Glutamatergic neuron (in vitro differentiated cells): ENCODE measurements at places on chromosomes 1 and 21. TPM values are rescaled to one million over a fixed set of nuclear protein-coding genes. Genes with fewer than 3 reads are reported as not detected.

DNA sequence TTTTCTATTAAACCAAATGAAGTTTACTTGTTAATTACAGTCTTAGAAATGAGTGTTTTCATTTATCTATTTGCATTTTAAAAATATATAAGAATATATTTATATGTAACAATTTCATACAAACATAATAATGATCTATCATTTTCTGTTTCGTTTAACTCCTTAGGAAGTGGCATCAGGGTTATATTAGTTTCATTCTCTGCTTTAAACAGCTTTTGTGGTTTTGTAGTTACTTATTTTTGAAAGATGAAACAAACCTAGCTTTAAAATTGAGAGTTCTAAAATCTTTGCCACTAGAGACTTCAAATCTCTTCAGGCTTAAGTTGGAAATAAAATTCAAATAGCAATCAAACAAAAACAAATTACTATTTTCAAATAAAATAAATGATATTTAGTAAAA lies 2110.6 kb downstream of the MRPL39 start:
- DNase-seq: no peak

DNA sequence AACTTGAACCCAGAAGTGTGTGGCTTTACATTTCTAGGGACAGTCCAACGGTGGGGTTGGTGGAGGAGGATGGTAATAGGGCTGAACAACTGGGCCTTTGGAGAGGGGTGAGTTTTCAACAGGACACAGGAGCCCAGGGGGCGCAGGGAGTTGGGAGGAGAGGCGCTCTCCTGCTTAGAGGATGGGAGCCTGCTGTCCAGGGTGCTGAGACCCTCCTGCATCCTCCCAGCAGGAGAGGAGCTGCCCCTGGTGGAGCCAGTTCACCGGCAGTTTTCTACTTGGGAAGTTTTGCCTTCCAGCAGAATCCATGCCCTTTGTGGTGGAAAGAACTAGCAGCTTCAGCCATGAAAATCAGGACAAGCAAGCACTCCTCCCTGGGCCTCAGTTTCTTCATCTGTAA lies 8.6 kb downstream of the KCNC4 start:
- DNase-seq: no peak

GRCh38 chr1:170687621-170688020 lies 23.7 kb downstream of the PRRX1 start:
- no peak for DNase-seq

GRCh38 chr1:52825868-52826267 lies 16.7 kb upstream of the ZYG11A start:
- no peak for DNase-seq

DNA sequence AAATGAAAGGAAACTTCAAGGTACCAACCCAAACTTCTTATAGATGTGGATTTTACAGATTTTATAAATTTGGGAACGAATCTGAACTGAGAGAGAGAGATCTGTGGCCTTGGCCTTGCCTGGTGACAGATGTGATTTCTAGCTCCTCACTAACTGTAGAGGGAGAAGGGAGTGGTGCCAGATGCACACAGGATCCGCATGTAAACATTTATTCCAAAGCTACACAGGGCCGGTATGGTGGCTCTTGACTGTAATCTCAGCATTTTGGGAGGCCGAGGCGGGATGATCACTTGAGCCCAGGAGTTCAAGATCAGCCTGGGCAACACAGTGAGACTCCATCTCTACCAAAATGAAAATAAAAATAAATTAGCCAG lies 77.1 kb downstream of the PGBD5 start:
- no peak for DNase-seq

GRCh38 chr1:46021046-46021996 lies 111.1 kb downstream of the PIK3R3 start:
- no peak for DNase-seq

GRCh38 chr1:162996261-162996660 lies 72.9 kb upstream of the RGS4 start:
- no peak for DNase-seq

GRCh38 chr1:9728451-9729295 lies 77.1 kb downstream of the PIK3CD start:
- DNase-seq: no peak

GRCh38 chr1:238191170-238191569 lies 300.4 kb upstream of the ZP4 start:
- DNase-seq: no peak

DNA sequence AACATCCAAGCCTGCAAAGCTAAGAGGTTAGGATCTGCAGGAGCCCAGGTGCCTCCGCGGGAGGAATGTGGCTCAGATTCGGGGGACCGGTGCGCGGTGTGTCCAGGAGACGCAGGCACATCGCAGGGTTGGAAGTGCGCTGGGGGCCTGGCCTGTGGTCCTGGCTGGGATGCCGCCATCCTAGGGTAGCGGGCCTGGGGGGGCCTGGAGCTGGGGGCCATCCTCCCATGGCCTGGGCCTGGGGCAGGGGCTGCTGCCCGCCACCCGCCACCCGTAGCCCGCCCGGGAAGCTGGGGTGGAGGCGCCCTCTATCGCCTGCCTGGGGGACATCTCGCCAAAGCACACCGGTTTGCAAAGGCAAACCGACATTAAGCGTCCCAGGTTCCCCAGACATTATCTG lies 170.6 kb upstream of the ARHGEF16 start:
- peak; percentile 77 for DNase-seq

- no peak for DNase-seq
These were observed 32.3 kb downstream of the URB1 start for GRCh38 chr21:32360401-32360975.

GRCh38 chr1:116164150-116164549 lies 53.0 kb downstream of the MAB21L3 start:
- no peak for DNase-seq

GRCh38 chr21:46172863-46173528 lies 11.3 kb downstream of the SPATC1L start:
- DNase-seq: no peak

DNA sequence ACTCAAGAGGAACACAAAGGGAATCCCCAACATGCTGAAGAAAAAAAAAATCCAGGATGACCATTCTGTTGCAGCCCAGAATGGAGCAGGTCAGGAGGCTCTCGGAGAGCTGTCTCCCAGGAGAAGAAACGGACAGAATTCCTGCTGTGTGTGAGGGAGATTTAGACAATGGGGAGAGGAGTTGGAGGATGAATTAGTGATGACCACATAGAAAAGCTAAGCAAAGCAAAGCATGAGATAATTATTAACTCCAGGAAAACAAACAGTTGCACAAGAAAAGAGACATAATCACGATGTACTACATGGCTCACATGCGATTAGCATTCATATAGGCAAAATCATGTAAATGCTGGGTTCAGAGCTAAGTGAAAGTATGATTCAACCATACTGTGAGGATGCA lies 61.1 kb upstream of the SMYD2 start:
- no peak for DNase-seq

DNA sequence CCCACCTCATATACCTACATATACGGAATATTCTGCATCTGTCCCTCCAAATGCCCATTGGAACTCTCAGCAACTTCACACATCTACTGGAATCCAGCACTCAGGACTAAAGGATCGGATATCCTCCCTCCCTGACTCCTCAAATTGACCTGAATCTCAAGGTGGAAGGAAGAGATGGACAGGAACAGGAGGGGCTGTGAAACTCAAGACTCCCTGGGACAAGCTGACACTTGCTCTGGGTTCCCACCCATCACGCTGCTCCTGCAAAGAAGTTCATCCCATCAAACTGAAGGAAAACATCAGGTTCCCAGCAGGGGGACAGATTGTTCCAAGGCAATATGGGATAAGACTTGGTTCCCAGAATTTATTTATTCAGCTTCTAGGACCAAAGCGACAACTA lies 30.3 kb upstream of the TIAM1 start:
- DNase-seq: no peak

DNA sequence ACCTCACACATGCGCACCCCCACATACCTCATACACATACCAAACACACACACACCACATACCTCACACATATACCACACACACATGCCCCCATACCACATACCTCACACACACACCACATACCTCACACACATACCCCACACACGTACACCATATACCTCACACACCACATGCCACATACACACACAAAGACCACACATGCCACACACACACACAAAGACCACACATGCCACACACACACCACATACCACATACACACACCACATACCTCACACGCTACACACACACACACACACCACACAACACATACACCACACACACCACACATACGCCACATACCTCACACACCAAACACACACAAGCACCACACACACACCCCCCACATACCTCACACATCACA lies 30.0 kb downstream of the HIVEP3 start:
- no peak for DNase-seq

GRCh38 chr1:240823357-240823756 lies 211.4 kb upstream of the GREM2 start:
- DNase-seq: no peak

DNA sequence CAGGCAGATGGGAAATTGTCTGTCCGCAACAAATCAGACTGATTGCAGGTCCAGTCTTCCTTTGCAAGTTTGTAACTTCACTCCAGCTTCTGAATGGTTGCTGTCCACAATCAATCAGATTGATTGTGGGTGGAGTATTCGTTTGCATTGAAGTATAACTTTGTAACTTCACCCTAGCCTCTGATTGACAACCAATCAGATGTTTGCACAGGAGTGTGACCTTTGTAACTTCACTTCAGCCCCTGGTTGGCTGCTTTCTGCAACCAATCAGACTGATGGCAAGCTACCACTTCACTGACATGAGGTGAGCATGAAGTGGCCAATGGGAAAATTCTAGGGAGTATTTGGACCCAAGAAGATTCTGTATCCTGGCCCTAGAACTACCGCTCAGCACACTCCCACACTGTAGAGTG lies 25.7 kb downstream of the OR10J1 start:
- no peak for DNase-seq

DNA sequence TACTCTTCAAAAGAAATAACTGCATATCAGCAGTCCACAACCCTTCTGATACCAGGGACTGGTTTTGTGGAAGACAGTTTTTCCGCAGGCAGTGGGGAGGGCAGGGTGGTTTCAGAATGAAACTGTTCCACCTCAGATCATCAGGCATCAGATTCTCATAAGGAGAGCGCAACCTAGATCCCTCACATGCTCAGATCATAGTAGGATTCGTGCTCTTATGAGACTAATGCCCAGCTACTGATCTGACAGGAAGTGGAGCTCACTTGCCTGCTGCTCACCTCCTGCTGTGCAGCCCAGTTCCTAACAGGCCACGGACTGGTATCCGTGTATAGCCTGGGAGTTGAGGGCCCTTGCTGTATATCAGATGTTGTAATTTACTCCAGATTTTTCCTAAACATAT lies 11.5 kb downstream of the RO60 start:
- DNase-seq: no peak

DNA sequence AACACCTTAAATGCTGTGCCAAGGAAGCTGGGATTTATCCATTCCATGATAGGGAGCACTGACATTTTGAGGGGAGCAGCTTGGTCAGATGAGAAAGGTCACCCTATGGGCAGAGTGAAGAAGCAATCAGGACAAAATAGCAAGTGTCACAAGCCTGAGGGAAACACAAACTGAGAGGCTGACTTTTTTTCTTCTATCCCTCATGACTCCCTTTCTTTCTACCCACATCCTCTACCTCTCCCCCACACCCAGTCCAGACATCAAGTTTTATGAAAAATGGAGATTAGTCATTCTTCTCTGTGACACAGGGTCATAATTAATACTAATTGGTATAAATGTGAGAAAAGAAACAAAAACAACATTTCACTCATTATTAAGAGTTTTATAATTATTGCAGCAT lies 103.1 kb downstream of the SLC25A24 start:
- DNase-seq: no peak

- DNase-seq: no peak
These were observed 107.5 kb downstream of the GDAP2 start for GRCh38 chr1:117821774-117822482.

DNA sequence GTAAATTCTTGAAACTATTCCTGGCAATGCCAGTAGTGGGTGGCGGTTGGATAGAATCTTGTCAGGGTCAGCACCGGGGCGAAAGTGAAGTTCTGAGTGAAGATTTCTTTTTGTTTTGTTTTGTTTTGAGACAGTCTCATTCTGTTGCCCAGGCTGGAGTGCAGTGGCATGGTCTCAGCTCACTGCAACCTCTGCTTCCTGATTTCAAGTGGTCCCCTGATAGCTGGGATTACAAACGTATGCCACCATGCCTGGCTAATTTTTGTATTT lies 33.3 kb downstream of the PCNT start:
- DNase-seq: no peak

- no peak for DNase-seq
These were observed 84.2 kb downstream of the RGL1 start for GRCh38 chr1:183889095-183889494.

- no peak for DNase-seq
These were observed 27.3 kb upstream of the ACTA1 start for GRCh38 chr1:229461032-229461668.

GRCh38 chr1:247417831-247418230 lies 1.9 kb downstream of the NLRP3 start:
- no peak for DNase-seq

DNA sequence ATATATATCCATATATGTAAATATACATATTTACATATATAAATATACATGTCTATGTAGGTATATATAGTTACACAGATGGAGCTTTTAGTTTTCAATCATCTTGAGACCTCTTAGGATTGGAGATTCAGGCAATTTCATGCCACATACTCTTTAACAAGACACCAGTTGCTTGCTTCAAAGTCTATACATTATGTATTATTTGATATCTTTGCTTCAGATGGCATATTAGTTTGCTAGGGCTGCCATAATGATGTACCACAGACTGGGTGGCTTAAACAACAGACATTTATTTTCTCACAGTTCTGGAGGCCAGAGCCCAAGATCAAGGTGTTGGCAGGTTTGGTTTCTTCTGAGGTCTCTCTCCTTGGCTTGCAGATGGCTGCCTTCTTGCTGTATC lies 14.1 kb upstream of the C1orf87 start:
- DNase-seq: no peak

DNA sequence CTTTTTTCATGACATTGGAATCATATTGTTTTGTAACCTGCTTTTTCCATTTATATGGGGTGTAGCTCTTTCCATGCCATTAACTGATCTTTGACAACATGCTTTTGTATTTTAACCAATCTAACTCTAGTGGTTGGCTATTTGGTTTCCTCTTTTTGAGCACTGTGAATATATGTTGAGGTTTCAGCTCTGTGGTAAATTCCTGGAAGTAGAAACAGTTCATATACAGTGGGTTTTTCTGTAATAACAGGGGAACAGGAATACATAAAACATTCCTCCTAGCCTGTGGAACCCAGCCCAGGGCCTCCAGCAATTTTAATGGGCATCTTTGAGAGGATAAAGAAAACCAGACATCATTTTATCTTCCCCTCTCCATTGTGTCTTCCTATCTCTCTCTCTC lies 17.4 kb downstream of the AZIN2 start:
- no peak for DNase-seq

Gene SPRR2G
- not detected for total RNA-seq

Gene AADACL4
- not detected for total RNA-seq

Gene KCNN3
- total RNA-seq: 3.8 TPM

Gene CLCNKB
- not detected for total RNA-seq

Gene ADGRL2
- 71.2 TPM for total RNA-seq

Gene DDR2
- 4.4 TPM for total RNA-seq

Gene EFNA3
- 14.6 TPM for total RNA-seq

Gene SPATA46
- total RNA-seq: not detected

Gene MPL
- total RNA-seq: not detected

Gene CFAP74
- total RNA-seq: not detected
